ENCODE measurements at places on chromosomes 16 and 17.
A peak's percentile ranks its signal among the peaks of the same experiment; 100 is the strongest.

DNA sequence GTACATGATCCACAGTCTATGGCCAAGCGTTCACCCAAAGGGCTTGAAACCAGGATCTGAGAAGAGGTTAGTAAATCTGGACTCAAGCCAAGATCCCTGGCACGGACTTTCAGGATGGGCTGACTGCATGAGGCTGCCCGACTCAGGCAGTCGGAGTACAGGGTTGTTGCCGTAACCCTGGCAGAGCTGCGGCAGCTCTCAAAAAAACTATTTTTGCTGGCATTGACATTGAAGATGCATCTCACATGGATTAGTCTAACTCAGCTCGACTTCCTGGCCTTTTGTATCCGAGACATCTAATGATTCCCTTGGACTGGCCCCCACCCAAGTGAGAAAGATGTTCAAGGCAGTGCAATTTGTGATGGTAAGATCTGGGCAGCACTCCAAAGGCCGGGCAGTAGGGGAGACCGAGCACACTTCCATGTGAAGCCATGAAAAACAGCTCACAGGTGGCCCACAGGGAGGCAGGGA, 6.2 kb downstream of the SLC47A1 start:
- no peak for DNase-seq

DNA sequence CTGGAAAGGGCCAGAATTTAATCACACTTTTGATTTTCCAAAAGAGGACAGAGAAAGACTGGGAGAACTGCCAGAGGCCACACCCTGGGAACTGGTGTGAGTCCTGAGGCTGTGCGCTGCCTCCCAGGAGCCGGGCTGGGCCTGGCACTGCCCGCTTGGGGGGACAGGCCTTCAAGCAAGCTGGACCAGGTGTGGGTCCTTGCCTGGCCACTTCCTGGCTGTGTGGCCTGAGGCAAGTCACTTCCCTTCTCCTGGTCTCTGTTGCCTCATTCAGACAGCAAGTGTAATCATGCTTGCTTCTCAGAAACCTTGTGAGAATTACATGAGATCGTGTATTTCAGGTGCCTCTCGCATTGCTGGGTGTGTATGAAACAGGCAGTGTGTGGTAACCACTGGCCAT, 143.0 kb downstream of the SNX29 start:
- DNase-seq, result no peak

GRCh38 chr17:2755891-2756724, 6.7 kb upstream of the CCDC92B start:
- peak; percentile 59 for DNase-seq

DNA sequence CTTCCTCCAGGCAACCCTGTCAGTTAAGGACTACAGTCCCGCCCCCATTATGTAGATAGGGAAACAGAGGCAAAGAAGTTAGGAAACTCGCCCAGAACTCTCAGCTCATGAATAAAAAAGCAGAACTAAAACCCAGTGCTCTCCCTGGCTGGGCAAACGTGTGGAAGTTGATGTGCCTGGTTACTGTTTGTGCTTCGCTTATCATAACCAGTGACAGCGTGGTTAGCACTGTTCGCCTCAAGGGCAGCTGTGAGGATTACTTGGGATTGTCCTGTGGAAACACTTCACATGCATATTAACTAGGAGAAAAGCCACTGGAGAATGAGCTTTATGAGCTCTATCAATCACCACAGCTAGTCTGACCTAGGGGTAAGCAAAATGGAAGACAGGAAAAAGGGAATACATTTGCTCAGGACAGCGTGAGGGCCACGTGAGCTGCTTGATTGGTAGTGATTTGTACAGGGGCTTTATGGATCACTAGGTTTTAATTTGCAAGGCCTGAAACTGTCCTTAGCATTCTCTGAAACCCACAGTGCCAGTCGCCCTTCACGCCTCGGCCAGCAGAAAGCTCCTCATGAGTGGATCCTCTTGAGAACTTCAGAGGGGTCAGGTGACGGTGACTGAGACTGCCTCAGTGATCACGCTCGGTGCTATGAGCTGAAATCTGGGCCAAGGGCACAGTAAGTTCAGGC, 19.9 kb downstream of the CYB5D2 start:
- DNase-seq, result no peak

GRCh38 chr16:56281249-56281805, 90.0 kb downstream of the GNAO1 start:
- peak; percentile 37 for DNase-seq

GRCh38 chr16:68084504-68085258, 489 bp upstream of the NFATC3 start:
- DNase-seq, result peak; percentile 83

DNA sequence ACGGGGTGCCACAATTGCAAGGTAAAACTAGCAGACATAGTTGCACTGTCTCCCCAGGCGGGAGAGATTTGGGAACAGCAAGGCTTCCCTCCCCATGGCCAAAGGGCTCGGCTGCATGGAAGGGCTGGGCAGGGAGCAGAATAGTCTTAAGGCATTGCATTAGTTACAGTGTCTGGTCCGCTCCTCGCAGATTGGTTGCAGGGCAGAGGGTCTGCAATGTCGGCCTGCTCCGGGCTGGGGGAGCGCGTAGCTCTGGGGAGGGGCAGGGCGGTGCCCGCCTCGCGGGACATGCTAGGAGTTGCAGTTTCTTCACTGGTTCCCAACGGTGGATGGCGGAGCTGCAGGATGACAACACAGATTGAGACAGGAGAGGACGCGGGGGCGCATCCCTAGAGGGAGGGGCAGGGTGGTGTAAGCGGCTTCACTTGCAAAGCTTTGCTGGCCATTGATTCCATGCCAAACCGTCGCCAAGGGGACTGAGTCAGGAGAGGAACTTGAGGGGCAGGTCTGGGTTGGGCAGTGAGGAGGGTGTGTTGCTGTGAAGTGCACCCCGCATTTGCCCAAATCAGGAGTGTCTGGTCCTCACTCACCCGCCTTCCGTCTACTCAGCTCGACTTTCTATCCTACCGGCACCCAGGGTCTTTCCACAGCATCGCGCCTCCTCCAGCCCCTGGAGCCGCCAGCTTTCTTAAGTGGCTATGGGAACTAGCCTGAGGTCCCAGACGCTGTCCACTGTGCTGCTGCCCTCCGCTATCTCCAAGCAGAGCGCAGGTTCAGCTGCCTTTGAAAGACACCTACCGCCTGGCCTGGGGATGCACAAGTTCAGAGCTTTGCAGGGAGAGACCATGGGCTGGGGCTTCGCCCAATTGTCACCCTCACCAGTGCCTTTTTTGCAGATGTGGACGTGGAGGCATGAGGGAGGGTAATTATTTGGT, 1748.9 kb downstream of the TP53TG3F start:
- DNase-seq, result no peak

DNA sequence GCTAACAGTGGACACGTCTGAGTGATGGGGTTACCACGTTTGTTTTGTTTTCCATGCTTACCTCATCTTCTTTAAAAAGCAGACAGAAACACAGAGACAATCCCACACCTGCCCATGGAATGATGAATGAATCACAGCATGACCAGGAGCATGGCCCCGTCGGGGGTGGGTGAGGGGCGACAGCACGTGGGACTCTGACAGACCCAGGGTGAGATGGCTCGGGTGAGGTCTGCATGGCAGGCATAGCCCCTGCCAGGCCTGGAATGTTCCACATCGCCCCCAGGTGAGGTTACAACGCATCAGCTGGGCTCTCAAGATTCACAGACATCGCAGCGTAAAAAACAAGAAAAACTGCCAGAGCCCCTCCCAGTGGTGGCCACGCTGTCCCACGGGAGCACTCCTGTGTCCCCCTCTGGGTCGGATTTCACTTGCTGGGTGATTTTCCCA, 18.1 kb downstream of the SLC7A5 start:
- DNase-seq, result no peak

DNA sequence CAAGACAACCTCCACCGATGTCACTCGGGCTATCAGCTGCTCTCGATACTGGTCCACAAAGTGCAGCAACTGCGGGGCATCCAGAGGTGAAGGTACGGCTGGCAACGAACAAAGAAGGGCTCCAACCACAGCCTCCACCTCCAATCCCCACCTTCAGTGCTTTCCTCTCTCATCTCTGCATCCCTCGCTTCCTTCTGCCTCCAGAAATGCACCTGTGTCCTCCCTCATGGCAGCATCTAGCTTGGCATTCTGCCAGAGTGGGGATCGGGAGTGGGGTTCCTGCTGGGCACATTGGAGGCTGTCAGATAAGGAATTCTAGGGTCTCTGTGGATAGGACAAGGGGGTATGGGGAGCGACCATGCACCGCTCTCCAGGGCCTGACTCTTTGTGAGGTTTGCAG, 28.6 kb downstream of the MIS12 start:
- DNase-seq, result no peak

GRCh38 chr16:66275775-66276428, 90.6 kb upstream of the CDH5 start:
- DNase-seq, result peak; percentile 55

DNA sequence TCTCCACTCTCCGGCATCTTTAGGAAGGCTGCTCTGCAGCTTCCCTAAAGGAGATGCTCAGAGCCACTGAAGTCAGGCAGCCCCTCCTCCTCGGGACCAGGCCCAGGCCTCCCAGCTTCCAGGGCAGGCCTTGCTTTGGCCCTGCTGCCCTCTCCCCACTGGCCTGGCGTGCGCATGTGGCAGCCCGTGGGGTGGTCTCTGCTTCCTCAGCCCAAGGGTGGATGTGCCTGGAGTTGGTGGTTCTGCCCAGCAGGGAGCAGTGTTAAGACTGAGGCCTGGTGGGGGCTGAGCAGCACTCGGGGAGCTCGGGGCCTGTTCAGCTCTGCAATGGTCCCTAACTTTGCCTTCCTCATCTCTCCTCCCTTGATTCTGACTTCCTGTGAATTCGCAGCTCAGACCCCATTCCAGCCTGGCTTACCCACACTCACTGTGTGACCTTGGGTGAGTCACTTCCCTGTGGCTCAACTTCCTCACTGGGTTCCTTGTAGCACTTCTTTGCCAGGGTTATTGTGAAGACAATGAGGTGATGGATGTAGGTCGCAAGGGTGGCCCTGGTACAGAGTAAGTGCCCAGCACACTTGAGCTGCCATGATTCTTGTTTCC, 63.2 kb downstream of the NKD1 start:
- no peak for DNase-seq

GRCh38 chr16:28984091-28984490, 761 bp upstream of the LAT start:
- DNase-seq, result no peak

- DNase-seq, result no peak
Observed at GRCh38 chr17:36004594-36005108, 3.3 kb upstream of the CCL15 start.

DNA sequence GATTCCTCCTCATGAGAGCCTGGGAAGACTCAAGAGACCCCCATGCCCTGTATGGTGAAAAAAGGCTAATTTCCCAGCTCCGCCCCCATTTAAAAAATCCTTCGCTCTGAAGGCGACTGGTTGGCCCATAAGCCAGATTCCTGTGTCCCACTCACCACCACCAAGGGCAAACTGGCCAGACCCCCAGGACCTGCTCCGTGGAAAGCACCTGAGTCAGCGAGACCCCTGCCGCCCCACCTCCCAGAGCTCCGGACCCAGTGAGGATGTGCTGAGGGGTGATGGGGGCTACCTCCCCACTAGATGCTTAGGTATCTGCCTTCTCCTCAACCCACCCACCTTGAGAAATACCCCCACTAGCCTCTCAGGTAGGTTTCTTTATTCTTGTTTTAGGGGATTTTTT, 42.2 kb downstream of the RBFOX3 start:
- no peak for DNase-seq

DNA sequence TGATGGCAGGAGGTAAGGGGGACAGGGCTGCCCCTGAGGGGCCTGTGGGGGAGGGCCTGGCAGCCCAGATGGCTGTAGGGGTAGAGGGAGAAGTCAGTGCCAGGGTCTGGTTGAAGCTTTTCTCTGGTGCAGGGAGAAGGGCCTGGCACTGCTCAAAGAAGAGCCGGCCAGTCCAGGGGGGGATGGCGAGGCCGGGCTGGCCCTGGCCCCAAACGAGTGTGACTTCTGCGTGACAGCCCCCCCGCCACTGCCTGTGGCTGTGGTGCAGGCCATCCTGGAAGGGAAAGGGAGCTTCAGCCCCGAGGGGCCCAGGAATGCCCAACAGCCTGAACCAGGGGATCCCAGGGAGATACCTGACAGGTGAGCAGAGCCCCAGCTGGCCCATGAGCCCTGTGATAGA, 2.8 kb upstream of the NOL3 start:
- DNase-seq, result no peak

GRCh38 chr17:75159196-75160031, 5.1 kb upstream of the JPT1 start:
- DNase-seq, result no peak

- no peak for DNase-seq
Observed at GRCh38 chr16:424623-425081, 797 bp upstream of the RAB11FIP3 start.

DNA sequence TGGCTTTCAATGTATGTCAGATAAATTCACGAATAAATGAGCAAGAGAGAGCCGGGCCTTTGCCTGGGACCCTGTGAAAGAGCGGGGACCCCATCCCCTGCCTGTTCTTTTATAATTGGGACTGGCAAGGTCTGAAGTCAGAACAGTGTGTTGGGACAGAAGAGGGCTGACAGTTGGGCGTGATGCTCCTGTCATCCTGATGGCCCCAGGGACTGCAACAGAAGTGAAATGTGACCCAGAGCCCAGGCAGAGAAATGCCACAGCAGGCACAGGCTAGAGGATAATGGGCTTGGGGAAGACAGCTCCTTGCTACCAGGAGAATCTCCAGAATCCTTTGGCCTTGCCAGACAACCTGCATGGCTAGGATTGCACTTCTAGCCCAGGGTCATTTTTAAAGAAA, 37.9 kb downstream of the GSG1L start:
- DNase-seq, result no peak

GRCh38 chr16:59988591-59988990, 1254.5 kb upstream of the GOT2 start:
- DNase-seq, result no peak

- DNase-seq, result no peak
Observed at GRCh38 chr16:65832679-65833078, 533.8 kb upstream of the CDH5 start.

DNA sequence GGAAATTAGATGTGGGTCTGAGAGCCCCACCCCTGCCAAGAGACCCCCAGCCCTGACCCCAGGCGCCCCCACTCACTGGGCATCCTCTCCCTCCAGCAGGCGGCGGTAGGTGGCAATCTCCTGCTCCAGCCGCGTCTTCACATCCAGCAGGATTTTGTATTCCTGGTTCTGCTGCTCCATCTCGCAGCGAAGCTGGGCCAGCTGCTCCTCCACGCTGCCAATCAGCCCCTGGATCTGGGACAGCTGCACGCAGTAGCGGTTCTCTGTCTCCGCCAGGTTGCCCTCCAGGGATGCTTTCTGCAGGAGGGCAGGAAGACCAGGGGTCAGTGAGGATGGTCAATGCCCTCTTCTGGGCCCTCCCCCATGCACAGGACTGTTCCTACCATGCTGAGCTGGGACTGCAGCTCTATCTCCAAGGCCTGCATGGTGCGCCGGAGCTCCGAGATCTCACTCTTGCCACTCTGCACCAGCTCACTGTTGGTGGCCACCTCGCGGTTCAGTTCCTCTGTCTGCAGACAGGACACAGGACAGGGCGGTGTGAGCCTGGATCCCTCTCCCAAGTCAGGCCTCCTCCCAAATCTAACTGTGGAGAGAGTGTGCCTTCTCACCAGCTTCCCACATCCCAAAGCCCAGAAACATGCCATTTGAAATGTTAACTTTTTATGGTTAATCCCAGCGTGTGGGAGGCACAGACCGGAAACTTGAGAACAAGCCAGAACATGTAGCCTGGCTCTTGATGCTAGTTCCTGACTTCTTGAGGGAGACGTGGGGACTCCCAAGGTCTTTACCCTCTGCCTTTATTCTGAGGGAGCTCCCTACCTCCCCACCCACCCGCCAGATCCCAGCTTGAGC, 3.6 kb downstream of the KRT17 start:
- DNase-seq, result no peak

- DNase-seq, result no peak
Observed at GRCh38 chr17:31931756-31932155, 5.1 kb upstream of the SUZ12 start.

All from HuH-7 (cell line).